Hypothalamus (tissue), 51 donors: ENCODE measurements at places on chromosomes 4 and X.

- no peak for DNase-seq
Observed at GRCh38 chrX:154117566-154117965, 20.0 kb upstream of the MECP2 start.

GRCh38 chrX:129872524-129872923 is 28.8 kb upstream of the ZDHHC9 start:
- no peak for DNase-seq

DNA sequence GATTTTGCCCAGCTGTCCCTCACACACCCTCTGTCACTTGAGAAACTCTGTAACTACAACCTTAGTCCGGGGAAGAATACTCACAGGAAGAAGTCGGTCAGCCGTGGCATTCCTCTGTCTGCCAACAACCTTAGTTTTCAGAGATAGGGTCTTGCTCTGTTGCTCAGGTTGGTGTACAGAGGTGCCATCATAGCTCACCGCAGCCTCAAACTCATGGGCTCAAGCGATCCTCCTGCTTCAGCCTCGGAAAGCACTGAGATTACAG is 12.2 kb upstream of the SPCS3 start:
- DNase-seq = no peak

GRCh38 chr4:120683897-120684540 is 238.5 kb downstream of the PRDM5 start:
- DNase-seq = no peak

DNA sequence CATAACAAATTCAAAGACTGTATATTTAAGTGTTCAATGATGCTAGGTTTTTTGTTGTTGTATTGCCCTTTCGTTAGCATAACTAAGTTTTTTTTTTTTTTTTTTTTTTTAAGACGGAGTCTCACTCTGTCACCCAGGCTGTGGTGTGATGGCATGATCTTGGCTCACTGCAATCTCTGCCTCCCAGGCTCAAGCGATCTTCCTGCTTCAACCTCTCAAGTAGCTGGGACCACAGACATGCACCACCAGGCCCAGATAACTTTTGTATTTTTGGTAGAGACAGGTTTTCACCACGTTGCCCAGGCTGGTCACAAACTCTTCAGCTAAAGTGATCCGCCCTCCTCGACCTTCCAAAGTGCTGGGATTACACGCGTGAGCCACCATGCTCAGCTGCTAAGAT is 7.0 kb downstream of the SH3BGRL start:
- no peak for DNase-seq
